Natural killer cell (primary cell): ENCODE measurements at places on chromosomes 11 and 22. TPM values are rescaled to one million over a fixed set of nuclear protein-coding genes. Genes with fewer than 3 reads are reported as not detected.

The ELFN2 gene
- 0.33 TPM for total RNA-seq

The CNTF gene
- 3.6 TPM for total RNA-seq

The NELL1 gene
- total RNA-seq = not detected

DNA sequence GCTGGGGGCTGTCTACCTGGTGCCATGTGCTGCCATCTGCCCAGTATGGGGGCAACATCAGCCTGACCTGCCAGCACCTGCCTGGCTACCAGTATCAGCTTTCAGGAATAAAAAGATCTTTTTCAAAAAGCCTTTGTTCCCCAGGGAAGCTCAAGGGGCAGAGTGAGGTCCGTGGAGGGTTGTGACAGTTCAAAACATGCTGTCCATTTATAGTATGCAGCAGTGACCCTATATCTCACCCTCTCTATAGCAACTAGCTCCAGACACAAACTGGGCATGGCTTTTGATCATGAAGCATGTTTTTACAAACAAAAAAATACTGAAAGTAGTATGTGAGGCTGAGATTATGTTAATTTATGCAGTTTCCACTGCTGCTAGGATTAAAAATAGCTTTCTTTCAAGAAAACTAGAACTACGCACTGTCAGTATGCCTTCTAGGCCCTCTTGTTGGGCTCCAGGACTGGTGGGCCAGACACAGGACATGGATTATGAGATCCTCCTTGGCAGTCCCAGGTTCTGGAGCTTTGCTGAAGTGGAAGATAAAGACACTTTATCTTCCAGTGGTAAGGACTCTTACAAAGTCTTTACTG is 23.4 kb downstream of the NAV2 start:
- H3K36me3 ChIP-seq = no peaks in the 10 kb centered on the region
- no peaks in the 10 kb centered on the region for H3K4me1 ChIP-seq
- no peak for DNase-seq
- H3K4me3 ChIP-seq = no peak overlapping the region
- no peaks in the 10 kb centered on the region for H3K27me3 ChIP-seq
- no peak overlapping the region for H3K27ac ChIP-seq

The PANX3 gene
- total RNA-seq = not detected

The GRK2 gene
- 441 TPM for total RNA-seq

DNA sequence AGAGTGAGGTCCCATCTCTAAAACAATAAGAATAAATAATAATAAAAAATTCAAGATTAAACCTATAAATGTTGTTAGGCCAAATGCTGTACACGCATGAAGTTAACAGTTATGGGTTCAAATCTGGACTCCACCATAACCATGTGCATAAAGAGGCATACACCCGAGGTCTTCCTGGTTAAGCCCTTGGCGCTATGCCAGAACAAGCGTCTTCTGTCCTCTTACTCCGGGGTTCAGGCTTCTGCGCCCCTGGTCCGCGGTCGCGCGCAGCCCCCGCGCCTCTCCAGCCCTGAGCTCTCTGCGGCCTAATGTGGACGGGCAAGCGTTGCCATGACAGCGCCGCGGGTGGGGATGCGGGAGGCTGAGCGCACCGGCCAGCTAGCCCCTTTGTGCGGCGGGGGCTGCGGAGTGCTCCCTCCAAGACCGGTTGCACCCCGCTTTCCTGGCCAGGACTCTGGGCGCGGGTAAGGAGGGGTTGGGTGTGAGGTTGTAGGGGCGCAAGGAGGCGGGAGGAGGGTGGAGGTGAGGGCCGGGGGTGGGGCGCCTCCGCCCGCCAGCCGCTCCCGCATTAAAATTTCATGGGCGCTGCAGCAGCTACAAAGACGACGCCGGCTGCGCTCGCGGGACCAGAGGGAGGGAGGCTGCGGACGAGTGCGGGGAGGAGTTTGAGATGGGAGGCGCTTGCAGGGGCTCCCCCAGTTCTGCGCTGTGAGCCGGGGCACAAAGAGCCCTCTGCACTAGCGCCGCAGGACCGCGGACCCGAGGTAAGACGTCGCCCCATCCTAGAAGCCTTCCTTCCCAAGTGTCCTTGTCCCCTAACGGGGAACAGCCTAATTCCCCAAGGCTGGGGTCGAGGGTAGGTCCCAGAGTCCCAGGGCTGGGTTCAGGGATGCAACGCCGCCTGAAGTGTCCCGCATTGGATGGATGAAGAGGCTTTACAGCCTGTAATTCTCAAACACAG is at the start of gene MIAT:
Gene MIAT (plus strand): TSS at position 698 of the 961 bp plus-strand sequence.
- H3K4me1 ChIP-seq = peaks cover 29% of the 10 kb centered on the region
- H3K4me3 ChIP-seq = peak within 1 kb of the TSS; percentile 42
- H3K27ac ChIP-seq = no peak within 1 kb of the TSS
- H3K27me3 ChIP-seq = peaks cover 6% of the 10 kb centered on the region

GRCh38 chr22:38614332-38615063 is 41.7 kb downstream of the FAM227A start:
- no peak overlapping the region for H3K4me3 ChIP-seq
- H3K27ac ChIP-seq = no peak overlapping the region
- no peaks in the 10 kb centered on the region for H3K36me3 ChIP-seq
- DNase-seq = no peak
- no peaks in the 10 kb centered on the region for H3K27me3 ChIP-seq

DNA sequence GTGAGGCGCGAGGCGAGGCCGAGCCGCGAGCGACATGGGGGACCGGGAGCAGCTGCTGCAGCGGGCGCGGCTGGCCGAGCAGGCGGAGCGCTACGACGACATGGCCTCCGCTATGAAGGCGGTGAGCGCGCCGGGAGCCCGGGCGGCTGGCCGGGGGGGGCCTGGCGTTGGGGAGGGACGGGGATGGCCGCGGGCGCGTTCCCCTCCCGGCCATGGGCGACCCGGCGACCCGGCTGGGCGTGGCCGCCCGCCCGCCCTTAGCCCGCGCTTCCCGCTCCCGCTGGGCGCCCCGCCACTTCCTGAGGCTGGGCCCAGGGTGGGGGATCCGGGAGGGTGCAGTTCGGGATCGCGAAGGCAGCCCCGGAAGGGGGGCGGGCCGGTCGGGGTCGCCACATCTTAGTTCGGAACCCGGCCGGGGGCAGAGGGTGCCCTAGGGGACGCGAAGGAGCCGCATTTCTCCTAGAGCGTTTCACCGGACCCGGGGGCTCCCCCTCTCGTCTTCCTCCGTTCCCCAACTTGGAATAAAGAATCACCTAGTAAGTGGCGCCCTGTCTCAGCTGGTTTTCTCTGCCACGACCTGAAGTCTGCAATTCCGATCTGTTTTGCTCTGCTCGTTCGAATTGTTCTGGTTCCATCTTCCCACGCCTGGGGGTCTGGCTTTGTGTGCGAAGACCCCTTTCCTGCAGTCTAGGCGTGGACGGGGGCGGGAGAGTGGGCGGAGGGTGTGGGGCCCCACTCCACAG is 536 bp downstream of the YWHAH start:
- H3K4me1 ChIP-seq = peaks cover 27% of the 10 kb centered on the region
- H3K27ac ChIP-seq = peak overlapping the region; percentile 75
- no peaks in the 10 kb centered on the region for H3K27me3 ChIP-seq
- peak; percentile 61 for DNase-seq
- H3K36me3 ChIP-seq = peaks cover 20% of the 10 kb centered on the region

DNA sequence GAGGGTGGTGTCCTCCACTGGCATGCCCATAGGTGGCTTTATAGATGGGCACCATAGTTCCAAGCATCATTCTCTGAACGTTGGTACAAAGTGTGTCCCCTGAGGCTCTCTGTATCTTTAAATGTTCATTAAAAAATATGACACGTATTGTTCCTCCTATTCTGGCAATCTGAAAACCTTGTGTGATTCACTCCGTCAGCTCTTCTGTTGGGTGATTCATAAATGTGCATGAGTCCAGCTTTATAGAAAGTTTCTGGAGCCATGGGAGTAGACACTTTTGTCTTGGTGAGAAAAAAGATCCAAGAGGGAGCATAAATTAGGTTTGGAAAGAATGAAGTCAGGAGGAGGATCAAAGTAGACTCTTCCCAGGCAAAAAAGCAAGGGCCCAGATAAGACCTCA is 728.8 kb downstream of the NELL1 start:
- H3K4me3 ChIP-seq = no peak overlapping the region
- no peak for DNase-seq
- no peak overlapping the region for H3K27ac ChIP-seq
- no peaks in the 10 kb centered on the region for H3K27me3 ChIP-seq
- no peaks in the 10 kb centered on the region for H3K36me3 ChIP-seq

- peaks cover 8% of the 10 kb centered on the region for H3K27me3 ChIP-seq
- no peaks in the 10 kb centered on the region for H3K4me1 ChIP-seq
- H3K4me3 ChIP-seq = no peak overlapping the region
- no peaks in the 10 kb centered on the region for H3K36me3 ChIP-seq
- H3K27ac ChIP-seq = no peak overlapping the region
- no peak for DNase-seq
Observed at GRCh38 chr11:36775130-36775529, 177.1 kb upstream of the RAG2 start.

DNA sequence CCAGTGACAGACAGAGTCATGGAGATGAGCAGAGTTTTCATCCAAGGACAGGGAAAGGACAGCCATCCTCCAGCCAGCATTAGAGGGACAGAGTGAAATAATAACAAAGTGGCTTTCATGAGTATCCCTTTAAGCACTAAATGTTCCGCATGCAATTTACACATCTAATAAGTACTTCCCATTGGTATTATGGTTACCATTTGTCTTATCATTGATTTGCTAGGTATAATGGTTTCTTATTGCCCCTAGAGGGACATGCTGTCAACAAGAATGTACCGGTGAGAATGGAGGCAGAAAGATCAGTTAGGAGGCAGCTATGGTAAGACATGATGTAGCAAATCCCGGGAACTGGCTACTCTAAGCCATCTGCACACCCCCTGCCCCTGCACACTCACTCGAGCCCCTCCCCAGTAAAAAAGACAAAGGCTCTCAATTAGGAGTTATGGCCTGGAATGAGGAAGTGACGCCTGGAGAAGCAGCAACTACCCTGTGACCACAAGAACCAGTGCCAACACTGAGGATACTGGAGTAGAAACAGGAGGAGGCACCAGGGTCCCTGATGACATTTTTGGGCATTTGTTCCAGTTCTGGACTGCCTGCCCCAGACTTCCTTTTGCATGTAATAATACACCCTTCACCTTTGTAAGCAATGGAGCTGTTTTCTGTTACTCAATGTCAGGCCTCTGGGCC is 30.2 kb upstream of the HMGXB4 start:
- H3K27me3 ChIP-seq = no peaks in the 10 kb centered on the region
- no peak for DNase-seq

The CDC42BPG gene
- 8.2 TPM for total RNA-seq

The BACE1-AS gene
- total RNA-seq = 2.4 TPM

- no peaks in the 10 kb centered on the region for H3K36me3 ChIP-seq
- no peaks in the 10 kb centered on the region for H3K27me3 ChIP-seq
- H3K27ac ChIP-seq = no peak overlapping the region
Observed at GRCh38 chr11:115349335-115350017, 154.7 kb downstream of the CADM1 start.

The MAJIN gene
- total RNA-seq = not detected

DNA sequence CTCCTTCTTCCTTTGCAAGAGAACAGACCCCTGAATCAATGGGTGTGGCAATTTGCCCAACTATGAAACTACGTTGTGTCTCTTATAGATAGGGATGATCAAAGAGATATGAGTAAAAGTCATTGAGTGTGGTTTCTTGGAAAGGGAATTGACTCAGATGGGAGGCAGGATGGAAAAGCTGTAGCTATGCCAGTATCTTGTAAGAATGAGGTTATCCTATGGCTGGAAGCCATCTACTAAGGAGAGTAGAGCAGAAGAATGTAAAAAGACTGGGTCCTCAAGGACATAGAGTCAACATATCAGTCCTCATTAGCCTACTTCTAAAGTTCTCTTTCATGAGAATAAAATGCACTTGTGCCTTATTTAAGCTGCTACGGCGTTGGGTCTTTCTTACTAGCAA is 78.9 kb upstream of the POU2AF2 start:
- H3K27me3 ChIP-seq = no peaks in the 10 kb centered on the region
- H3K4me3 ChIP-seq = no peak overlapping the region
- no peak overlapping the region for H3K27ac ChIP-seq
- H3K4me1 ChIP-seq = no peaks in the 10 kb centered on the region
- H3K36me3 ChIP-seq = no peaks in the 10 kb centered on the region
- DNase-seq = no peak

DNA sequence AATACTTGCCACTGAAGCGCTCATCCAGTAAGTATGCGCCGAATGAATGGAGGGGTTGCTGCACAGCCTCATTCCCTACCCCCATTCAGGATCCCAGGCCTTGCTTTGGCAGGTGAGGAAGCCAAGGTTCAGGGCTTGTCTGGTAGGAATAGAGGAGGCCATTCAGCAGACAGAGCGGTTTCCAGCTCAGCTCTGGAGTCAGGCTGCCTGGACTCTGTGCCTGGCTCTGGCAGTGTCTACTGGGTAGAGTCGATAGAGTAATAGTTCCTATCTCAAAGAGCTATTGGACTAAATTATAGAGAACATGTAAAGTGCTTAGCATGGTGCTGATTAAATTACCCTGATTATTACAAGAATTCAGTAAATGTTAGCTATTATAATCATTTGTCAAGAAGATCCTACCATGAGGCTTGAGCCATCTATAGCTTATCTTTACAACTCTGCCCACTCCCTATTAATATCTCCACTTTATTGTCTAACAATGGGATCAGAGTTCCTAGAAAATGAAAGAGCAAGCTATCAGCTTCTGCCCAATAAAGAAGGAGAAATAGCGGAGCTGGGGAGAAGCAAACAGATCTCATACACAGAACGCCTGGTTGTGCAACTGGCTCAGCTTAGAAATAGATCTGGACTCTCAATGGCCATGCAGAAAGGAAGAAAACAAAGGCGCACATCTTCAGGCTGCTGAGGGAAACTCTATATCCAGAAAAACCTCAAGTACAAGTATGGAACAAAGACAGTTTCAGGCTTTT is 6.6 kb upstream of the SNX32 start:
- no peak overlapping the region for H3K4me3 ChIP-seq
- DNase-seq = no peak
- H3K36me3 ChIP-seq = no peaks in the 10 kb centered on the region
- H3K27me3 ChIP-seq = no peaks in the 10 kb centered on the region
- H3K27ac ChIP-seq = no peak overlapping the region
- H3K4me1 ChIP-seq = no peaks in the 10 kb centered on the region

DNA sequence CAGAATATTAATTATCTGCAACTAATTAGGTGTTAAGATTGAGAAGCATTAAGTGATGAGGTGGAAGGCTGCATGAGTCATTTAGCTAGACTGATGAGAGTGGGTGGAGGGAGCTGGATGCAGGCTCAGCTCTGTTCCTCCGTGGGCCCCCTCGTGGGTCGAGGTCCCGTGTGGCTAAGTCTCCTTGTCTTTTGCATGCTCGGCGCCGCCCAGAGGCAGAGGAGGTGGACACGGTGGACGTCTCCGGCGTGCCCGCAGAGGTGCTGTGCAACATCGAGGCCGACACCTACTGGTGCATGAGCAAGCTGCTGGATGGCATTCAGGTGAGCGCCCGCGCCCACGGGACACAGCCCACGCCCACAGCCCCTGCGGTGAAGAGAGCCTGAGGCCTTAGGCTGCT is 211.6 kb downstream of the TBC1D22A start:
- DNase-seq = no peak
- H3K4me3 ChIP-seq = no peak overlapping the region
- peaks cover 26% of the 10 kb centered on the region for H3K36me3 ChIP-seq
- no peaks in the 10 kb centered on the region for H3K27me3 ChIP-seq
- no peak overlapping the region for H3K27ac ChIP-seq

GRCh38 chr11:29319210-29319609 is 697.6 kb downstream of the KCNA4 start:
- DNase-seq = no peak
- no peaks in the 10 kb centered on the region for H3K4me1 ChIP-seq
- H3K27me3 ChIP-seq = no peaks in the 10 kb centered on the region
- H3K36me3 ChIP-seq = no peaks in the 10 kb centered on the region
- no peak overlapping the region for H3K4me3 ChIP-seq
